ENCODE measurements at places on chromosomes 3 and 15.

DNA sequence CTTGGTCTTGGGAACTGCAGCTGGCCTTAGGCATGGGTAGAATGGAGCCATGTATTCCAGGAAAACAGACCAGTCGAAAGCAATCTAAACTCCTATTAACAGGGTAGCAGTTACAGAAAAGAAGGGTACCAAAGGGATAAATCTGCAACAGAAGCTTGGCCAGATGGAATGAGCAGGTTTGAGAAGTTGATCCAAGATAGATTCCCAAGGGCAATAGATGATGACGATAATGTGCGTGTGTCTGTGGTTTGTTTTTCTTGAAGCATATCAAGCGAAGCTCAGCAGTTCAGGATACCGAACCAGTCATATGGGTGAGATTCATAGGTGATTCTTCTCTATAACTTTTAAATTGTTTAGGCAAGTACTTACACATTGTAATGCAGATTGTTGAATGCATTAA, 203.8 kb upstream of the SEMA6D start:
- no peaks in the 10 kb centered on the region for H3K27me3 ChIP-seq
- H3K36me3 ChIP-seq, result no peaks in the 10 kb centered on the region
- no peak overlapping the region for H3K27ac ChIP-seq
- DNase-seq, result no peak

- no peak for DNase-seq
- no peak overlapping the region for H3K4me3 ChIP-seq
- H3K36me3 ChIP-seq, result no peaks in the 10 kb centered on the region
- H3K4me1 ChIP-seq, result no peaks in the 10 kb centered on the region
- no peak overlapping the region for H3K27ac ChIP-seq
These were observed 38.0 kb upstream of the COPB2 start for GRCh38 chr3:139427283-139428060.

DNA sequence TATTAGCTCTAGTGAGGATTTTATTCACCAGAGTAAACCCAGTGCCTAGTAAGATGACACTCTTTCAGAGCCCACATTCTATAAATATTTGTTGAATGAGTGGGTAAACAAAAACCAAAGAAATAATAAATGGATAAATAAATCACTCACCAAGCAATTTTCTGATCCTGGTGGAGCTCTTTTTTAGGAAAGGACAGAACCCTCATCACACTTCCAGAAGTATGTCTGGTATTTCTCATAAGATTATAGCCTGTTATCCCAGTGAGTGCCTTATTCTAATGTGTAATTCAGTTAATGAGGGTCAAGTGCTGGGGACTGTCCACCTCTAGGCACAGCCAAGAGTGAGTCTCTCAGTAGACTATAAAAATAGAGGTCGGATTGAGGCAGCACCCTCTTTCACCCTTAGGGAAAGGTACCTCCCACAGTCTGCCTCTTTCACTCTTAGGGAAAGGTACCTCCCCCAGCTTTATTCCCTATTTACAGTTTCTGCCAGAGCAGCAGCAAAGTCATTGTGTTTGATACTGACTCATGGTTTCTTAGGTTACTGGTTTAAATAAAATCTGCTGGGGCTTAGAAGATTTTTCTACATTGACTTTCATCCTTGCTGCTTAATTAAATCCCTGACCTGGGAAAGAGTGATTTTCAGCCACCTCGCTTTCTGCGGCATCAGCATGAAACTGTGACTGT, 145.0 kb downstream of the STAC start:
- no peak overlapping the region for H3K27ac ChIP-seq
- no peaks in the 10 kb centered on the region for H3K4me1 ChIP-seq
- no peaks in the 10 kb centered on the region for H3K36me3 ChIP-seq
- no peak for DNase-seq

GRCh38 chr3:66140743-66141372, 79.9 kb upstream of the SLC25A26 start:
- no peak overlapping the region for H3K4me3 ChIP-seq
- H3K36me3 ChIP-seq, result no peaks in the 10 kb centered on the region
- no peak for DNase-seq
- no peaks in the 10 kb centered on the region for H3K4me1 ChIP-seq
- no peaks in the 10 kb centered on the region for H3K27me3 ChIP-seq

DNA sequence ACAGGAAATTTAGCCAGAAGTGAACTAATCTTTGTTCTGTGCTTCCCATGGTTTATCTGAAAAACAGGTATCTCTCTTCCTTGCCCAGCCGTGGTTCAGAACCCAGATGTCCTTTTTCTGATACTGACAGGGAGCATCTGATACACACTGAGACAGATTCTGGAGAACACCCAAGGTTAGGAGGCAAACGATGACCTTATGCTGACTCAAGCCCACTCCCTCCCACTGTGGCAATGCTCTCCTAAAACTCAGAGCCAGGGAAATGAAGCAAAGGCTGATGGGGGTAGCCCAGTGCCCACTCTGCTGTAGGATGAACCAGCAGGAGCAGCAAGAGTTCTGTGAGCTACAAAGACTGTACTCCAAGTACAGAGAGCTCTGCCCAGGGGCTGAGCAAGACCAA, 225.1 kb downstream of the NTRK3 start:
- no peaks in the 10 kb centered on the region for H3K27me3 ChIP-seq
- no peak for DNase-seq
- no peak overlapping the region for H3K4me3 ChIP-seq
- H3K27ac ChIP-seq, result no peak overlapping the region

GRCh38 chr3:185851959-185852358, 27.1 kb upstream of the IGF2BP2 start:
- DNase-seq, result no peak
- no peak overlapping the region for H3K4me3 ChIP-seq
- no peaks in the 10 kb centered on the region for H3K36me3 ChIP-seq
- H3K27me3 ChIP-seq, result no peaks in the 10 kb centered on the region
- H3K4me1 ChIP-seq, result no peaks in the 10 kb centered on the region

DNA sequence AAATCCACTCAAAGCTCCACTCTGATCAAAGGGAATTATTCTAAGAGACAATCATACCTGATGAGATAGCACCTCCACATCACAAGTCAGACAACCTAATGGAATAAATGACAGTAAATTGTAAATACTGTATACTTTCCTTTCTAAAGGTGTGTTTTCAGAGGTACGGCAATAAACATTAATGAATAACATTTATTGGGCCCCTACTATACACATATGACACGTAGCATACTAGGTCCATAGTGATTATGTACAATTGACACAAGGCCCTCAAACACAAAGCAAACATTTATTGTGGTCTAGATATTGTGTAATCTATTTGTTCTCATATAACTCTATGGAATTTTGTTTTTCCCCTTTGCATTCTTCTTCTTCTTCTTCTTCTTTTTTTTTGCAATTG, 429.8 kb downstream of the FOXP1 start:
- no peak for DNase-seq
- H3K27me3 ChIP-seq, result no peaks in the 10 kb centered on the region
- no peaks in the 10 kb centered on the region for H3K36me3 ChIP-seq
- no peak overlapping the region for H3K4me3 ChIP-seq

DNA sequence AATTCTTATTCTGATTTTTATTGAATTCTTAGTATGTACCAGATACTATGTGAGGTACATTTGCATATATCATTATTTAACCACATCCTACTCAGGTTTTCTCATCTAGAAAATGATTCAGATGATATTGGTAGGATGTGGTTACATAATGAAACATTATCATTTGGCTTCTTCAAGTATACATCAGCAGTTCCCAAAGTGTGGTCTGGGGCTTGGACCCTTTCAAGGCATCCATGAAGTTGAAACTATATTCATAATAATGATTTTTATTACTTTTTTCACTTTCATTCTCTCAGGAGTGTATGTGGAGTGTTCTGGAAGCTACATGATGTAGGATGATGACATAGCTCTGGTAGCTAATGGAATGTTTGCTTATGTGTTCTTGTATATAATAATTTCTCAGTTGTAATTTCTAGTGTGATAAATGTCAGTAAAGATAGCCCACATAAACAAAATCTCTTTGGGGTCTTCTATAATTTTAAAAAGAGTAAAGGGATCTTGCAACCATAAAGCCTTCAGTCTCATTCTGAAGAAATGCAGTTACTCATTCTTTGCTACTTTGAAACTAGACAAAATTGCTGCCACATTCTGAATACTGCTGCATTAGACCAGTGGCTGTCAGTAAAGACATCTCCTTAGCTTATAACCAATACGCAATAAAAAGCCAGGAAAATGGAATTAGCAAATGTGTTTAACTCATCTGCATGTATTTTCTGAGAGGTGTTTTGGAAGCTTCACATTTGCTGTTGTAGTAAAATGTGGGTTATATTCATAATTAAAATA, 95.8 kb downstream of the PPARG start:
- no peaks in the 10 kb centered on the region for H3K27me3 ChIP-seq
- H3K4me3 ChIP-seq, result no peak overlapping the region
- H3K36me3 ChIP-seq, result no peaks in the 10 kb centered on the region
- no peak overlapping the region for H3K27ac ChIP-seq

- H3K4me1 ChIP-seq, result no peaks in the 10 kb centered on the region
- DNase-seq, result no peak
- no peak overlapping the region for H3K27ac ChIP-seq
- H3K36me3 ChIP-seq, result no peaks in the 10 kb centered on the region
- no peaks in the 10 kb centered on the region for H3K27me3 ChIP-seq
These were observed 24.1 kb downstream of the XPC start for GRCh38 chr3:14154276-14154675.

DNA sequence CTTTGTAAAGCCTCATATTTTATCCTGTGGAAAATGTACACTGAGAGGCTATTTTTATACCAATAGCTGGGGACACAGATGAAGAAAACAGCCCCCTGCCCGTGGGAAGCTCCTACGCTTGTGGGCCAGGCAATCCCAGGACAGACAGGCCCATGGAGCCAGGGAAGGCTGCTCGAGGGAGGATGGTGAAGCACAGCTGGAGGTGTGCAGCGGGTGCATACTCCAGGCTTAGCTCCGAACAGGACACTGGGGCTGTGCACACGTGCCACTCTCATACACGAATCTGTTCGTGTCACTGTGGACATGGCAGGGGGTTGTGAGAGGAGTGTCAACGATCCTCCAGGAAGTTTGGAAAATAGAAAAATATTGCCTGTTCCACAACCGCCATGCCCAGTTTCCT, 36.1 kb downstream of the SMAD6 start:
- H3K36me3 ChIP-seq, result peaks cover 2% of the 10 kb centered on the region
- peaks cover 40% of the 10 kb centered on the region for H3K4me1 ChIP-seq
- H3K4me3 ChIP-seq, result no peak overlapping the region
- H3K27me3 ChIP-seq, result no peaks in the 10 kb centered on the region
- DNase-seq, result no peak

GRCh38 chr15:52031556-52031955, 12.5 kb downstream of the MAPK6 start:
- H3K4me3 ChIP-seq, result no peak overlapping the region
- no peaks in the 10 kb centered on the region for H3K27me3 ChIP-seq
- H3K36me3 ChIP-seq, result peaks cover 4% of the 10 kb centered on the region
- H3K27ac ChIP-seq, result no peak overlapping the region

DNA sequence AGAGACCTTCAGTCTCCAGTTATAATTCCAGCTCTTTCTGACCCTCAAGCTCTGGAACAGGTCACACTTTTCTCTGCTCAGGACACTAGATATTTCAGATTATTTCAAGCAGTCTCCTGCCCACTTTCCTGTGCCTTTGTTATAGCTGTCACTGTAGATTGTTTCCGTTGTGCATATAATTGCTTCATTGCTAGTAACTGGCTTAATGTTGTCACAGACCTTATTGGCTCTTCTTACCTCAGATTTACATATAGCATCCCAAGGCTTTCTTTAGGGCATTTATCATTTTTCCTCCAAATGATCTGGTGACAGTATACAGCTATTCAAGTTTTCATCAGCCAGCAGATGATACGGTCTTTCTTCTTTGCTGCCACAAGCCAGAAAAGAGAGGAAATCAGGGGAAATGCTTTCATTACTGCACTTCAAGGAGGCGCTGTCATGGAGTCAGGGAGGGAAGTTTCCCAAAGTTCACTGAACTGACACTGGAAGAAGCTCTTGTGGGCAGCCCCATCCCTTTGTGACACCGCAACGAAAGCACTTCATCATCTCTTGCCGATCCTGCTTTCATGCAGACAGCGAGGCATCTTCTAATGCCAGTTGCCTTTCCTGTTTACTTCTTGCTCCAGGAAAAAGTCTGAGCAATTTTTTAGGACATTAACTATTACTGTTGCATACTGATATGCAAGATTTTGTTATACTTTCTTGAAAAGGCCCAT, 181.9 kb downstream of the CDIN1 start:
- H3K27me3 ChIP-seq, result no peaks in the 10 kb centered on the region
- peaks cover 31% of the 10 kb centered on the region for H3K36me3 ChIP-seq
- H3K4me1 ChIP-seq, result no peaks in the 10 kb centered on the region
- no peak for DNase-seq
- no peak overlapping the region for H3K4me3 ChIP-seq
- H3K27ac ChIP-seq, result no peak overlapping the region

GRCh38 chr3:171932153-171932611, 89.0 kb downstream of the TMEM212 start:
- H3K36me3 ChIP-seq, result no peaks in the 10 kb centered on the region
- peak overlapping the region; percentile 34 for H3K4me3 ChIP-seq
- no peaks in the 10 kb centered on the region for H3K27me3 ChIP-seq
- no peak for DNase-seq
- peaks cover 33% of the 10 kb centered on the region for H3K4me1 ChIP-seq
- no peak overlapping the region for H3K27ac ChIP-seq

DNA sequence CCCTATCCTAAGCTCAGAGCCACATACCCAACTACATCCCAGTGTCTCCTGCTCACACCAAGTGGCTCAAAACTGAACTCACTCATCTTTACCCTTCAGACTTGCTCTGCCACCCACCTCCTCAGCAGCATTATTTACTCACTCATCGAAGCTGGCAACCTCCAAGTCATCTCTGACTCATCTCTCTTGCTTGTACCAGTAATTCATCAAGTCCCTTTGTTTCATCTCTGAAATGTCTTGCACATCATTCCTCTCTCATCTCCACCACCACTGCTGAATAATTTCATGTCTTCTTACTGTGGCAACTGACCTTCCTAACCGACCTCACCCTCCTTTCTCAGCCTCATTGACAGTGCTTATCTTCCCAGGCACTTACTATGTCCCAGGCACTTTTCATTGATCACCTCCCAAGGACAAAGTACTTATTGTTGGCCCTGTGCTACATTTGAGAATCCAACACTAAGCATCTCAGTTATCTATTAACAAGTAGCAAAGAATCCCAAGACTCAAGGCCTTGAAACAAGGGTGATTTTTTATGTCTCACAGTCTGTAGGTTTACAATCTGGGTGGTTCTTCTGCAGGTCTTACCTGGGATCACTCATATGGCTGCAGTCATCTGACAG, 82.0 kb downstream of the MRPL46 start:
- no peaks in the 10 kb centered on the region for H3K4me1 ChIP-seq
- DNase-seq, result no peak
- no peaks in the 10 kb centered on the region for H3K36me3 ChIP-seq
- no peak overlapping the region for H3K27ac ChIP-seq
- no peaks in the 10 kb centered on the region for H3K27me3 ChIP-seq

GRCh38 chr3:171967137-171967783, 72.1 kb upstream of the FNDC3B start:
- H3K4me3 ChIP-seq, result no peak overlapping the region
- peaks cover 9% of the 10 kb centered on the region for H3K4me1 ChIP-seq
- no peaks in the 10 kb centered on the region for H3K27me3 ChIP-seq

DNA sequence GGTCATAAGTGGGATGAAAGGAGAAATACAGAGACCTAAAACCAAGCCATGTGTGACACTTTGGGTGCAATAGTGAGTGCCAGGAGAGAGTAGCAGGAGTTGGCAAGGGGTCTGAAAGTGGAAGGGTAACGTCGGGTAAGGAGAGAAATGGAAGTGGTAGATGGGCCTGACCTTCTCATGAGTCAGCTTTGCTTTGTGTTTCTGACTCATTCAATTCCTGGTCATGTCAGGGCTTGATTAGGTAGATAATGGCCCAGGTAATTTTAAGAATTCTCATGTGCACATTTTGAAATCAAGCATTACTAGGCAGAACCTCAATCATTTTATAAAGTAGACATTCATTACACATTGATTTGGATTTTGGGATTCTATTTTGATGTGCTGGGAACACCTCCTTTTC, 262.5 kb downstream of the SOX2 start:
- H3K36me3 ChIP-seq, result no peaks in the 10 kb centered on the region
- H3K27ac ChIP-seq, result no peak overlapping the region
- H3K4me3 ChIP-seq, result no peak overlapping the region
- no peak for DNase-seq
